ENCODE measurements at places on chromosomes 6 and 20. TPM values are rescaled to one million over a fixed set of nuclear protein-coding genes. Genes with fewer than 3 reads are reported as not detected.

Gene ZNF311
- 0.27 TPM for polyA plus RNA-seq

Gene CD24
- 0.07 TPM for polyA plus RNA-seq

Gene C20orf96
- 9.8 TPM for polyA plus RNA-seq

Gene TNF
- polyA plus RNA-seq = not detected

Gene CD83
- polyA plus RNA-seq = 2.0 TPM

Gene PSORS1C1
- polyA plus RNA-seq = 2.1 TPM

Gene ZSCAN23
- 0.89 TPM for polyA plus RNA-seq

Gene FUT9
- not detected for polyA plus RNA-seq

Gene PACSIN1
- 0.03 TPM for polyA plus RNA-seq

DNA sequence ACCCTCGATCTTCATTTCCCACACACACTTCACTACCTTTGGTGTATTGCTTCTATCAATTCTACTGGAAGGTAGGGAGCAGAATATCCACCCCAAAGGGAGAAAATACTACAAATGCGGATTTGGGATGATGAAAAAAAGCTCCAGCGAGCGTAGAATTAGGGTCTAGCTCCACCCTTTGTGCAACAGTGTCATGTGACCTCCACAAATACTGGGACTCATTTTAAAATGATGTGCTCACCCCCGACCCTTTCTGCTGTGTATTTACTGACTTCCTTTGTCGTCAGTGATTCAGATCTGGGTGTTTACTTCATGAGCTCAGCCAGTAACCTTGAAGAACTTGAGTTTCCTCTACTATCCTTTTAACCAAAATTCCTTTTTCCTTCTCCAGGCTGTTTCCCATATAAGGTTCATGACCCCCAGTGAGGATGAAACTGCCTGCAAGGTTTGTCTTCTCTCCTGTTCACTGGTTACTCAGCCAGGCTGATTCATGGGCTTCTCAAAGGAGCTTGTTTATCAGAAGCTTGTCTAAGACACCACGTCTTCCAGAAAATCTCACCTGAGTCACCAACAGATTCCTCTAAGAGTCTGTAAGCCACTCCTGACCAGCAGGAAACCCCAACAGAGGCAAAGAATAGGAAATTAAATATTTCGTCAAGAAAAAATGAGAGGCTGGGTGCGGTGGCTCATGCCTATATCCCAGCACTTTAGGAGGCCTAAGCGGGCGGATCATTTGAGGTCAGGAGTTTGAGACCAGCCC, 39.6 kb upstream of the PAX1 start:
- no peaks in the 10 kb centered on the region for H3K36me3 ChIP-seq
- H3K27ac ChIP-seq = no peak overlapping the region
- no peaks in the 10 kb centered on the region for H3K4me1 ChIP-seq
- no peak overlapping the region for H3K4me3 ChIP-seq
- no peaks in the 10 kb centered on the region for H3K27me3 ChIP-seq

- H3K36me3 ChIP-seq = no peaks in the 10 kb centered on the region
- H3K4me1 ChIP-seq = no peaks in the 10 kb centered on the region
- peaks cover 24% of the 10 kb centered on the region for H3K27me3 ChIP-seq
- DNase-seq = no peak
Observed at GRCh38 chr20:33976959-33977358, 16.8 kb upstream of the RALY start.

DNA sequence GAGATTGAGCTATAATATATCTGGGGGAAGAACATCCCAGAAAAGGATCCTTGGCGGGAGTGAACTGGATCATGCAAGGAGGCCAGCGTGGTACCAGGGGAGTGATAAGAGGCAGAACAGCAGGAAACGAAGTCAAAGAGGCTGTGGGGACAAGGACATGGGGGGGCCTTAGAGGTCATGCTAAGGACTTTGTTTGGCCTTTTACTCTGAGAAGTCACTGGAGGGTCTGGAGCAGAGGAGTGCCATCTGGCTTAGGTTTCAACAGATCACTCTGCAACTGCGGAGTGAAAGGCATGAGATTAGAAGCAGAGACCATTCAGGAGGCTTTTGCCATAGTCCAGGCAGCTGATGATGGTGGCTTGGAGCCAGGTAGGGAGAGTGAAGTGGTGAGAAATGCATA, 24.3 kb downstream of the MRAP2 start:
- H3K36me3 ChIP-seq = no peaks in the 10 kb centered on the region
- no peak for DNase-seq
- H3K27ac ChIP-seq = no peak overlapping the region
- H3K27me3 ChIP-seq = peaks cover 1% of the 10 kb centered on the region

GRCh38 chr6:109795994-109796555, 105.0 kb downstream of the FIG4 start:
- H3K4me3 ChIP-seq = no peak overlapping the region
- no peaks in the 10 kb centered on the region for H3K36me3 ChIP-seq
- H3K27ac ChIP-seq = peak overlapping the region; percentile 5
- DNase-seq = peak; percentile 37
- H3K27me3 ChIP-seq = no peaks in the 10 kb centered on the region
- peaks cover 13% of the 10 kb centered on the region for H3K4me1 ChIP-seq

- no peak overlapping the region for H3K27ac ChIP-seq
- no peaks in the 10 kb centered on the region for H3K4me1 ChIP-seq
- H3K36me3 ChIP-seq = no peaks in the 10 kb centered on the region
- no peak overlapping the region for H3K4me3 ChIP-seq
- H3K27me3 ChIP-seq = peaks cover 54% of the 10 kb centered on the region
Observed at GRCh38 chr20:37567671-37568588, 40.3 kb upstream of the BLCAP start.

DNA sequence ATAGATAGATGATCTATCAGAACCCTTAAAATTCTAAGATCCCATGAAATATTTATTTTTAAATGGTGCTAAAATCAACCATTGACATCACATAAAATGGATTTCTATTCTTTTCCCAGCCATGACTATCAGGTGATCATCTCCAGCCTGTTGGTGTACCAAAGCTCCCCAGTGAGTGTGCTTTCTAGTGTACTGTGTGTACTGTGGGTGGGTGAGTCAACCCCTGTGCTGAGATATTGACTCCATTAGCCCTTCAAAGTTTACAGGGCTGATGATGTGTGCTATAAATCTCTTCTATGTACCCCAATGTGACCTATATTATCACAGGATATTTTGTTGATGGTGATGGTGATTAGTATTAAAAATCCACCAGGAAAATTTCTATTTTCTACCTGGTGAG, 344.6 kb downstream of the MMUT start:
- no peaks in the 10 kb centered on the region for H3K36me3 ChIP-seq
- no peak for DNase-seq
- no peak overlapping the region for H3K27ac ChIP-seq
- H3K27me3 ChIP-seq = no peaks in the 10 kb centered on the region
- no peaks in the 10 kb centered on the region for H3K4me1 ChIP-seq

DNA sequence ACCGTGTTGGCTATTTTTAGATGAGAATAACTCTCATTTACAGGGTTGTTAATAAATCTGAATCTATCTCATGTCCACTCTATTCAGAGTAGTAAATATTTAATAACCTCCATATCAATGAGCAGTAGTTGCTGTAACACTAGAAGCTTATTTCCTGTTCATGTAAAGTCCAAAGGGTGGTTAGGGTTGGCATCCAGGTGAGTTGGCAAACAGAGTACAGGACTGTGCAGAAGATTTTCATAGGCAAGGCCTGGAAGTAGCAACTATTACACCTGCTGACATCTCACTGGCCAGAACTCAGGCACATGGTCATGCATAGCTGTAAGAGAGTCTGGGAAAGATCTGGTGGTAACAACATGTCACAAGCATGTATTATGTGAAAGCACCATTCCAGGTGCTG, 147.5 kb downstream of the PHF3 start:
- H3K27ac ChIP-seq = no peak overlapping the region
- no peak for DNase-seq
- no peaks in the 10 kb centered on the region for H3K4me1 ChIP-seq
- H3K36me3 ChIP-seq = no peaks in the 10 kb centered on the region

GRCh38 chr20:23002276-23002675, 32.8 kb upstream of the SSTR4 start:
- peaks cover 4% of the 10 kb centered on the region for H3K27me3 ChIP-seq
- no peak overlapping the region for H3K27ac ChIP-seq
- H3K4me1 ChIP-seq = no peaks in the 10 kb centered on the region
- DNase-seq = no peak
- no peaks in the 10 kb centered on the region for H3K36me3 ChIP-seq
- H3K4me3 ChIP-seq = no peak overlapping the region

DNA sequence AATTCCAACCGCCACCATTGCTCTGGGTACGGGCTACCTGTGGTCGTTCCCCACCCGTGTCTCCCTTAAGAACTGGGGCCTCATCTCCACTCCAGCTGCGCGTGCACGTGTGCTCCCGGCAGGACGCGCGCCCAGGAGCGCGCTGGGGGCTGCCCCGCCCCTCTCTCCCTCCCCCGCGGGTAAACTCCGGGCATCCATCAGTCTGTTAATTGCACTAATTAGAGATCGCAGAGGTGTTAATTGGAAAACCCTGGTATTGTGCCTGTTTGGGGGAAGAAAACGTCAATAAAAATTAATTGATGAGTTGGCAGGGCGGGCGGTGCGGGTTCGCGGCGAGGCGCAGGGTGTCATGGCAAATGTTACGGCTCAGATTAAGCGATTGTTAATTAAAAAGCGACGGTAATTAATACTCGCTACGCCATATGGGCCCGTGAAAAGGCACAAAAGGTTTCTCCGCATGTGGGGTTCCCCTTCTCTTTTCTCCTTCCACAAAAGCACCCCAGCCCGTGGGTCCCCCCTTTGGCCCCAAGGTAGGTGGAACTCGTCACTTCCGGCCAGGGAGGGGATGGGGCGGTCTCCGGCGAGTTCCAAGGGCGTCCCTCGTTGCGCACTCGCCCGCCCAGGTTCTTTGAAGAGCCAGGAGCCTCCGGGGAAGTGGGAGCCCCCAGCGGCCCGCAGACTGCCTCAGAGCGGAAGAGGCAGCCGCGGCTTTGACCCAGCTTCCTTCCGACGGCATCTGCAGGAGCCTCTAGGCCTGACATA, 14.4 kb downstream of the FOXP4 start:
- H3K4me1 ChIP-seq = no peaks in the 10 kb centered on the region
- H3K27ac ChIP-seq = no peak overlapping the region
- H3K4me3 ChIP-seq = no peak overlapping the region
- peaks cover 2% of the 10 kb centered on the region for H3K36me3 ChIP-seq

DNA sequence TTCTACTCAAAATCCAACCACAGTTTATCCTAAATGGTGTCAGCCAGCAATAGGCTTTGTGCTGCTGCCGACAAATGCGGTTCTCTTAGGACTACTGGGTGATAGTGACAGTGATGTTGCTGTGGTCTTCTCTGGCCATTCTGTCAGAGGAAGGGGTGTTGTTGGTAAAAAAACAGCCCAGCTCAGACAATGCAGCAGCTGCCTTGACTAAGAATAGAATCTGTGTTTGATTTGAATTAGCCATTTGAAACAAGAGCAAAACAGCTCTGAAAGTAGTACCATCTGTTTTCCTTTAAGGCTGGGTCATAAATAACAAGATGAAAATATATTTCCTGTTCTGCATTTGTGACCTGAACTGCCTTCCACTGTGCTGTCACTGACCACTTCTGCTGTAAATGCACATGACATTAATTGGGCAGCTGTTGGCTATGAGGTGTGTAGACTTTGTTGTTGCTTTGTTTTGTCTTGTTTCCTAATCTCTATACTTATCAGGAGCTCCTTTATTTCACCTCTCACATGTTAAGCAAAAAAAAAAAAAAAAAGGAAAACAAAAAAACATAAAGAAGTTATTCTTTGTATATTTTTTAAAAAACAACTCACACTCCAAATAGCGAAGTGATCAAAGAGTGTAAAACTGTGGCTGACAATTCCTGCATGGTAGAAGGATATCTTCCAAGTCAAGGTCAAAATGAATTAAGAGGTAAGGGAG, 497.8 kb upstream of the ARID1B start:
- H3K27me3 ChIP-seq = no peaks in the 10 kb centered on the region
- H3K27ac ChIP-seq = no peak overlapping the region
- no peaks in the 10 kb centered on the region for H3K36me3 ChIP-seq
- no peak overlapping the region for H3K4me3 ChIP-seq
- no peaks in the 10 kb centered on the region for H3K4me1 ChIP-seq
- no peak for DNase-seq

DNA sequence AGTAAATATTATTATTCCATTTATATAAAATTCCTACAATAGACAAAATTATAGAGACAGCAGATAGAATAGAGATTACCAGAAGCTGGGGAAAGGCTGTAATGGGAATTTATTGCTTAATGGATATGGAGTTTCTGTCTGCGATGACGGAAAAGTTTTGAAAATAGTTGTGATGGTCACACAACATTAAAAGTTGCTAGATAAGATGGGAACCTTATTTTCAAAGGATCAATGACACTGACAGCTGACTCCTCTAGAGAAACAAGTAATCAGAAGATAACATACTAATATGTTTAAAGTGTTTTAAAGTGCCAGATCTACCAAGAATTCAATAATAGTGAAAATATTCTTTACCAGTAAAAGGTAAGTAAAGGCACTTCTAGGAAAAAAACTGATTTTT, 236.3 kb downstream of the HIVEP2 start:
- H3K4me3 ChIP-seq = no peak overlapping the region
- H3K36me3 ChIP-seq = no peaks in the 10 kb centered on the region
- no peak for DNase-seq
- H3K27ac ChIP-seq = no peak overlapping the region
- peaks cover 2% of the 10 kb centered on the region for H3K27me3 ChIP-seq

- no peak overlapping the region for H3K4me3 ChIP-seq
- H3K27me3 ChIP-seq = no peaks in the 10 kb centered on the region
- H3K27ac ChIP-seq = no peak overlapping the region
Observed at GRCh38 chr6:149052350-149053106, 265.0 kb upstream of the TAB2 start.

DNA sequence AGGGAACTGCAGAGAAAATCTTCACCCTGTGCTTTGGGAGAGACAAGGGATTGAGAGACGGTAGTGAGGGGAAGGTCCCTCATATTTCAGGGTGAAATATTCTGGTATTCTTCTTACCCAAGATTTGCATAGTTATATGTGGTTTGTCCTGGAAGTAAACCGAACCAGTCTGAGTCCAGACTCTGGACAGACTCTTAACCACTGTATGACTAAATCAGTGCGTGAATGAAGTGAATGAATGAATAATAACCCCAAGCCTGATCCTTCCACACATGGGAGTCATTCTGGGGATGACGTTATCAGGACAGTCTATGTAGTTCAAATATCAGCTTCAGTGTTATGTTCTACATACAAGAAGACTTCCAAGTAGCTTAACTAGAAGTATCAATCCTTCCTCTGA, 690.7 kb downstream of the KIF16B start:
- H3K27ac ChIP-seq = no peak overlapping the region
- H3K27me3 ChIP-seq = no peaks in the 10 kb centered on the region
- no peak overlapping the region for H3K4me3 ChIP-seq
- H3K36me3 ChIP-seq = no peaks in the 10 kb centered on the region

- no peak overlapping the region for H3K27ac ChIP-seq
- H3K27me3 ChIP-seq = no peaks in the 10 kb centered on the region
- no peaks in the 10 kb centered on the region for H3K36me3 ChIP-seq
- no peak overlapping the region for H3K4me3 ChIP-seq
- no peak for DNase-seq
Observed at GRCh38 chr6:80923816-80924215, 817.3 kb downstream of the BCKDHB start.

- H3K27me3 ChIP-seq = no peaks in the 10 kb centered on the region
- H3K4me3 ChIP-seq = peak overlapping the region; percentile 45
- peak overlapping the region; percentile 74 for H3K27ac ChIP-seq
Observed at GRCh38 chr6:32177183-32177787, 920 bp upstream of the RNF5 start.

GRCh38 chr6:89048288-89048923, 32.1 kb upstream of the PNRC1 start:
- H3K27ac ChIP-seq = no peak overlapping the region
- peaks cover 10% of the 10 kb centered on the region for H3K4me1 ChIP-seq
- H3K4me3 ChIP-seq = no peak overlapping the region
- H3K36me3 ChIP-seq = no peaks in the 10 kb centered on the region

Measured in IMR-90 (cell line).